ENCODE measurements at places on chromosomes 11 and 22. TPM values are rescaled to one million over a fixed set of nuclear protein-coding genes. Genes with fewer than 3 reads are reported as not detected.

Gene P4HA3
- total RNA-seq = not detected

Gene NXPE2
- not detected for total RNA-seq

Gene NFAM1
- total RNA-seq = 2.4 TPM

Gene OR8G5
- not detected for total RNA-seq

Gene CCDC88B
- total RNA-seq = 153 TPM

Gene MGAT3
- 0.25 TPM for total RNA-seq

Gene RCOR2
- total RNA-seq = not detected

Gene KRTAP5-7
- not detected for total RNA-seq

Measured in T-helper 17 cell (primary cell).